ENCODE measurements at places on chromosomes 16 and 17. TPM values are rescaled to one million over a fixed set of nuclear protein-coding genes. Genes with fewer than 3 reads are reported as not detected.

CCT6B gene
- 0.80 TPM for total RNA-seq

SEC14L1 gene
- total RNA-seq, result 457 TPM

PIMREG gene
- 23.3 TPM for total RNA-seq

CPSF4L gene
- total RNA-seq, result not detected

HS3ST3A1 gene
- total RNA-seq, result 0.29 TPM

HOXB5 gene
- 1.5 TPM for total RNA-seq

ZNF771 gene
- total RNA-seq, result 7.6 TPM

HEATR9 gene
- total RNA-seq, result not detected

KCNJ2 gene
- 25.0 TPM for total RNA-seq

ABCC12 gene
- not detected for total RNA-seq

TBC1D3G gene
- total RNA-seq, result not detected

MT1E gene
- total RNA-seq, result 259 TPM

TMEM238L gene
- not detected for total RNA-seq

DOC2A gene
- total RNA-seq, result 0.22 TPM

HLF gene
- under 0.01 TPM for total RNA-seq

NEUROD2 gene
- not detected for total RNA-seq

ABI3 gene
- total RNA-seq, result 45.7 TPM

RNF222 gene
- total RNA-seq, result not detected

GRAP gene
- total RNA-seq, result 15.5 TPM

CDRT4 gene
- total RNA-seq, result 4.9 TPM

KCNG4 gene
- total RNA-seq, result not detected

PABPN1L gene
- not detected for total RNA-seq

USH1G gene
- not detected for total RNA-seq

WFIKKN1 gene
- total RNA-seq, result 0.22 TPM

ASPA gene
- not detected for total RNA-seq

TBC1D3B gene
- total RNA-seq, result 1.1 TPM

NHLRC4 gene
- total RNA-seq, result 1.1 TPM

SAT2 gene
- total RNA-seq, result 21.8 TPM

GCGR gene
- not detected for total RNA-seq

MVP gene
- 184 TPM for total RNA-seq

ERN2 gene
- not detected for total RNA-seq

KRTAP4-5 gene
- not detected for total RNA-seq

HYDIN gene
- not detected for total RNA-seq

CDK5R1 gene
- total RNA-seq, result 2.1 TPM

ECI1 gene
- total RNA-seq, result 23.5 TPM

ZACN gene
- 0.07 TPM for total RNA-seq

PAQR4 gene
- 10.9 TPM for total RNA-seq

G6PC1 gene
- total RNA-seq, result not detected

DPEP3 gene
- not detected for total RNA-seq

LHX1 gene
- total RNA-seq, result not detected

GP1BA gene
- not detected for total RNA-seq

SLC16A6 gene
- total RNA-seq, result 0.40 TPM

SLFN11 gene
- total RNA-seq, result 202 TPM

USP10 gene
- 92.3 TPM for total RNA-seq

GAS2L2 gene
- not detected for total RNA-seq

SLC25A10 gene
- 23.7 TPM for total RNA-seq

PLCG2 gene
- total RNA-seq, result 9.4 TPM

TNP2 gene
- not detected for total RNA-seq

PRAC1 gene
- total RNA-seq, result not detected

RANGRF gene
- total RNA-seq, result 11.8 TPM

ACSM2A gene
- total RNA-seq, result under 0.01 TPM

HS3ST3B1 gene
- total RNA-seq, result 0.29 TPM

LGALS9 gene
- 5.6 TPM for total RNA-seq

KRT24 gene
- total RNA-seq, result not detected

C16orf86 gene
- total RNA-seq, result 1.1 TPM
